GDM1 (cell line): ENCODE measurements at places on chromosomes 13 and 19.
A peak's percentile ranks its signal among the peaks of the same experiment; 100 is the strongest.

- DNase-seq: no peak
Observed at GRCh38 chr19:3179739-3180293, 1.2 kb downstream of the S1PR4 start.

- no peak for DNase-seq
Observed at GRCh38 chr13:91574766-91575165, 176.3 kb downstream of the GPC5 start.

DNA sequence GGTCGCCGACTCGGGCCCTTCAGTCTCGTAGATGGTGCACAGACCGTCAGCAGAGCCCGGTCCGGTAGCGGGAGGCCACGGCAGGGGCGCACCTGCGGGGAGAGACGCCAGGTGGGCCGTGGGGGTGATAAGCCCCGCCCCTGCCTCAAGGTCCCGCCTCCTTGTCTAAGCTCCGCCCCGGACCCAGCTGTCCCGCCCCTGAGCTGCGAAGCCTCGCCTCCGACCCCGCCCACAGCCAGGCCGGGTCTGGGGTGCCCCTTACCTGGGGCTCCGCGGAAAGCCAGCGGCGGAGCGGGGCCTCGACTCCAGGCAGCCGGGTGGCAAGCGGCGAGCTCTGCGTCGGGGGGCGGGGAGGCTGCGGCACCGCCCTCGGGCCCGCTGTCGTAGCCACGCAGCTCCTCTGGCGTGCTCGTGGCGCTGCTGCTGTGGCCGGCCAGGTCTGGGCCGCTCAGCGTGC, 4.7 kb downstream of the PRR36 start:
- peak; percentile 59 for DNase-seq

GRCh38 chr19:2201473-2202148, 34.5 kb downstream of the PLEKHJ1 start:
- no peak for DNase-seq

GRCh38 chr13:63190219-63190618, 1774.6 kb upstream of the PCDH20 start:
- no peak for DNase-seq

GRCh38 chr13:27170221-27170515, 1.4 kb downstream of the USP12 start:
- no peak for DNase-seq

DNA sequence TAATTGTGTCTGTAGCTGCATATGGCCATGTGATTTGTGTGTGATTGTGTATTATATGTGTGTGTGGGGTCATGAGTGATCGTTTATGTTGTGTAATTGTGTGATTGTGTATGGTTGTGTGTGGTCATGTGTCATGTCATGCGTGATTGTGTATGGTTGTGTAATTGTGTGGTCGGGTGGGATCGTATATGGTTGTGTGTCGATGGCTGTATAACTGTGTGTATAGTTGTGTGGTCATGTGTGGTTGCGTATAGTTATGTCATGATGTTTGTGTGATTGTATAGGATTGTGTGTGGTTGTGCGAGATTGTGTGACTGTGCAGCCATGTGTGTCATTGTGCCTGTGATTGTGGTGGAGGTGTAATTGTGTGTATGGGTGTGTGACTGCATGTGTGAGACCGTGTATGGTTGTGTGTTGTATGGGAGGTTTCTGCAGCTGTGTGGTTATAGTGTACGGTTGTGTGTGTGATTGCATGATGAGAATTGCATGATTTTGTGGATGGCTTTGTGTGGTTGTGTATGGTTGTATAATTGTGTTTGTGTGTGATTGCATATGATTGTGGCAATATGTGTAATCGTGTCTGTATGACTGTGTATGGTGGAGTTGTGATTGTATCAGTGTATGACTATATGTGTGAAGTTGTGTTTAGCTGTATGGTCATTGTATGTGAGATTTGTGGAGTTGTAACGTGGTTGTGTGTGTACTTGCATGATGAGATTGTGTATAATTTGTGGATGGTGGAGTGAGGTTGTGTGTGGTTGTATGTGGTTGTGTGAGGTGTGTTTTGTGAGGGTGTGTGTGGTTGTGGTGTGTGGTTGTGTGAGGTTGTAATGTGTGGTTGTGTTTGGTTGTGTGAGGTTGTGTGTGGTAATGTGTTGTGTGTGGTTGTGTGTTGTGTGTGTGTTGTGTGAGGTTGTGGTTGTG, 2.2 kb downstream of the TMPRSS9 start:
- DNase-seq: no peak

DNA sequence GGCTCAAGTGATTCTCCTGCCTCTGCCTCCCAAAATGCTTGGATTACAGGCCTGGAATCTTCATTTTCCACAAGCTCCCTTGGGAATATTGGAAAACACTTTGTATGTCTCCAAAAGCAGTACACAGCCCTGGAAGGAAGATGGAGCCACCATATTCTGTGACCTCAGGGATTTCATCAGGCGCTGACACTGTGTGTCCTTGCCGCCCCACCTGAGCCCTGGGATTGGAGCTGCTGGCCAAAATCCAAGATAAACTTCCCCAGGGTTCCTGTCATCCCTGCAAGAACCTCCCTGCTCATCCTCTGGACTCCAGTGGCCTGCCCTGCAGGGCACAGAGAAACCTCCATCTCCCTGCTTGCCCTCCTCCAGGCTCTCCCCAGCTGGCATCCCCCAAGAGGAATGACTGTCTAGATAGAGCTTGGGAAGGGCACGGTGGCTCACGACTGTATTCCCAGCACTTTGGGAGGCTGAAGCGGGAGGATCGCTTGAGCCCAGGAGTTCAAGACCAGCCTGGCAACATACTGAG, 1.3 kb upstream of the GNG7 start:
- no peak for DNase-seq

DNA sequence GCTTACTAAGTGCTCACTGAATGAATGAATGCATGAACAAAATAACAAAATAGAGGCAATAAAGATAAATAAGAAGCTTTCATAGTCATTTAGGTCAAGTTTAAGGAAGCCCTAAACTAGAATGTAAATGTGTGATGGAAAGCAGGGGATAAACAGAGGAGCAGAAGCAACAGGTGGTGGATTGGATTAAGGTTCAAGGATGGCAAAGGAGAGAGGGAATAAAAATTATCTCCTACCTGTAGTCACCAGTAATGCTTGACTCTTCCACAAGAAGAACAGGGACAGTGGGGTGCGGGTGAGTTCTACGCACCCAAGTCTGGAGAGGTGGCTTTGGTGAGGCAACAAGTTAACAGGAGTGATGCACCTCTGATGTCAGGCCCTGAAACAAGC, 212.4 kb downstream of the ZIC5 start:
- DNase-seq: no peak

DNA sequence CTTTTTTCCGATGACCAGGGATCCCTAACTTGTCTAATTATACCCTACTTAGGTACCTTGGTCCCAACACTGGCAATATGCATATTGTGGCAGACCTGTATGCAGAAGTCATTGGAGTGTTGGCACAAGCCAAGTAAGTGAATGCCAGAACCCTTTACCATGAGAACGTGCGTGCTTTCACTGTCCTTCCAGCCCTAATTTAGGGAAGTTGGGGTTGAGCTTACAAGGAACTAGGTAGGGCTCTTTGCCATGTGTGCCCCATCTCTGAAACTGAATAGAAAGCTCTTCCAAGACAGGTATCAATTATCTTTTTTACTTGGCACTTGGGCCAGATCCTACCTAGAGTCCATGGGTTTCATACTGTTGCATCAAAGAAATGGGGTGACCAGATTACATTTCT, 93.2 kb downstream of the FRY start:
- no peak for DNase-seq

- DNase-seq: no peak
Observed at GRCh38 chr19:41869374-41869955, 7.6 kb upstream of the CD79A start.

DNA sequence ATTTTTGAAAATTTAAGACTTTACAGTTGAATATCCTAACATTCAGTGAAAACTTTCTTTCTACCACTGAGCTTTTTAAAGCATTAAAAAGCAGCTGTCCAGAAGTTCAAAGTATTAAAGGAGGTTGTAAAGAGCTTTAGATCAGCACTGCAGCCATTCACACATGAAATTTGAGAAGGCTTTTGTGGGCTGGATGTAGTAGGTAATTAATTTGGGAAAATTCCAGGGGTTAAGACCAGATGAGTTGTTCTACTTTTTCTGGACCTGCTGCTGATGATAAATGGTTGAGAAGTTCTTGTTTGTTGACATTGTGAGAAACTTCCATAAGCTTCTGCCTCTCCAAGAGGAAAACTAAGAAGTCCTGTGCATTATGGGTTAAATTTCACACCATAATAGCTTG, 1779.6 kb upstream of the PRR20A start:
- no peak for DNase-seq

DNA sequence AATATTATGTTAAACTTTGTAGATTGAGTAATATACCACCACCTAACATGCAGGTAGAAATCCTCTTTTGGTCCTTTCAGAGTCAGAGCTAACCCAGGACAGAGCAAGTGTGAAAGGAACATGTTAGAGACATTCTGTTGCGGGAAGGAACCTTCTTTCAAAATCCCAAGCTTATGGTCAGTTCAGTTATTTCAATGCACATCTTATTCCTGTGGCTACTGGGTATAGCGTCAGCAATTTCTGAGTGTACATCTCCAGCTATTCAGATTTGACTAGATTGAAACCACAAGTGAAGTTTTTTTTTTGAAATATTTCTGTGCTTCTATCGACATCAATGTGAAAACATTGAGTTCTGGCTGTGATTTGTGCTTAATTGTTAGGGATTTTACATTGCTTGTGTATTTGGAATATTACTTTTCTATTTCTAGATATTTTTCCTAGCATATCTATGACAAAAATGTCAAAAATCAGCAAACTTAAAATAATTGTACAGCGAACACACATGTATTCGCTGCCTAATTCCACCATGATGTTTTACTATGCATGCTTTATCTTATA, 165.3 kb downstream of the LMO7 start:
- DNase-seq: no peak

- no peak for DNase-seq
Observed at GRCh38 chr19:49651029-49651819, 9.2 kb downstream of the SCAF1 start.

GRCh38 chr19:43780706-43781525, at the start of gene KCNN4:
Gene KCNN4 (minus strand): TSS chr19:43780973. CDS start chr19:43780861, 112 bp downstream.
- peak; percentile 74 for DNase-seq

DNA sequence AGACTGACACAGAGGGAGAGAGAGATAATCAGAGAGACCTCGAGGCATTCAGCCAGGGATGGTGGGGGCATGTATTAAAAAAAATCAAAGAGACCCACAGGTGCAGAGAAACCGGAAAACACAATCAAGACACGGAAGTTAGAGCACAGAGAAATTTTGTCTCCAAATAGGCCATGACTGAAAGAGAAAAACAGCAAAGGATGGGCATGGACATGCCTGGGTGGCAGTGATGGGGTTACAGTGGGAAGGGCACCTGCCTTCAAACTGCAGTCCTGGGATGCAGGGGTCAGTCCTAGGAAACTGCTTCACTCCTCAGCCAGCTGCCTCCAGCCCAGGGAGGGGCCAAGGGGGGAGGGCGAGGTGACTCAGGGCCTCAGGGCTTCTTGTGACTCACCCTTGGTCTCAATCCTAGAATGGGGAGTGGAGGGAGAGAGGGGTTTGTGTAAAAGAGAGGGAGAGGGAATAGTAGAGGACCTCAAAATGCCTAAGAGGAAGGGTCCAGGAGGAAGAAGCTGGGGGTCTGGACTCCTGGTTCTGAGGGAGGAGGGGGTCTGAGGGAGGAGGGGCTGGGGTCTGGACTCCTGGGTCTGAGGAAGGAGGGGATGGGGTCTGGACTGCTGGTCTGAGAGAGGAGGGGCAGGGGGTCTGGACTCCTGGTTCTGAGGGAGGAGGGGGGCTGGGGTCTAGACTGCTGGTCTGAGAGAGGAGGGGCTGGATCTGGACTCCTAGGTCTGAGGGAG, 3.6 kb upstream of the KCNN4 start:
- peak; percentile 25 for DNase-seq
